ENCODE measurements at places on chromosomes 2 and 18. TPM values are rescaled to one million over a fixed set of nuclear protein-coding genes. Genes with fewer than 3 reads are reported as not detected.

Gene ZNF236
- polyA plus RNA-seq: 3.8 TPM

GRCh38 chr2:15730545-15731212 is 139.0 kb downstream of the DDX1 start:
- peak; percentile 32 for DNase-seq

- no peak for DNase-seq
Measured at GRCh38 chr2:71798266-71799012, 345.1 kb downstream of the DYSF start.

DNA sequence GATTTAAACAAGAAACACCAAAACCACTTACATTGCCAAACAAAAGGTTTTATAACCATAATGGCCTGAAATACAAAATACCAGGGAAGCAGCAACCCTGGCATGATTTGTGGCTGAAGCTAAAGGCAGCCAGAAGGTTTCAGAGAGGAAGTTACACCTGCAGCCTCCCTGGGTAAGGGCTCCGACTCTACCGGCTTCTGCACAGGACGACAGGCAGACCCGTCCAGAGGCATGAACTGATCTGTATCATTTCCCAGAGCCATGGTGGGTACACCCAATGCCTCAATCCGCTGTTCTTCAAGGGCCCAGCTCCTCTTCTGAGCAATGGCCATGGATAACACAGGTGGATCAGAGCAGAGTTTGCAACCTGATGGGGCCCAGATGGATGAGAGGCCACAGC is 71.6 kb downstream of the PXDN start:
- DNase-seq: no peak

GRCh38 chr18:75390854-75391253 is 36.6 kb downstream of the SMIM21 start:
- no peak for DNase-seq

Gene TTN
- polyA plus RNA-seq: not detected

DNA sequence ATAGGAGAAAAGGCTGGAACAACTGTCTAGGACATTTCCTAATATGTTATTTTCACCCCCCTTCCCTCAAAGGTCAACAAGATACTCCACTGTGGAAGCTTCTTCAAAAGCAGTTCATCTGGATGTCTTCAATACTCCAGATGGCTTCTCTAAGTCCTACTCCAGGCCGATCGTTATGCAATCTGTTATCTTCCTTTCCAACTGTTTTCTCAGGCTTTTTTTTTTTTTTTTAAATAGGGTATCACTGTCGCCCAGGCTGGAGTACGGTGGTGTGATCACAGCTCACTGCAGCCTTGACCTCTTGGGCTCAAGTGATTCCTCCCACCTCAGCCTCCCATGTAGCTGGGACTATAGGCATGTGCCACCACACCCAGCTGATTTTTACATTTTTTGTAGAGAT is 26.3 kb downstream of the ATP8B1 start:
- no peak for DNase-seq

- no peak for DNase-seq
Measured at GRCh38 chr2:238130111-238130695, 8.3 kb upstream of the KLHL30 start.

DNA sequence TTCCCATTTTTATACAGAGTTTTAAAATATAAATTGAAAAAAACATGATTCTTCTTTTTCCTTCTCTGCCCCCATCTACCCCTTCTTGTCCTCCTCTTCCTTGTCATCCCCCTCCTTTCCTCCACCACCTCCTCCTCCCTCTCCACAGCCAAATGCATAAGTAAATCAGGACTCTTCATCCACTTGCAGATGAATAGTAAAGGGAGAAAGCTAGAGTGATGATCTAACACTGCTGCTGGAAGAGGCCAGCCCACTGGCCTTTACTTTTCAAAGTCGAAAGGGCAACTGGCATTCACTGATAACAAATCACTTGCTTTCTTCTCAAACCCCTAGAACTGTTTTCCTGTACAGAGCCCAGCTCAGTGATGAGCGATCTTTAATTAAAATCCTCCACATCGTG is 205.8 kb downstream of the PDE1A start:
- peak; percentile 35 for DNase-seq

DNA sequence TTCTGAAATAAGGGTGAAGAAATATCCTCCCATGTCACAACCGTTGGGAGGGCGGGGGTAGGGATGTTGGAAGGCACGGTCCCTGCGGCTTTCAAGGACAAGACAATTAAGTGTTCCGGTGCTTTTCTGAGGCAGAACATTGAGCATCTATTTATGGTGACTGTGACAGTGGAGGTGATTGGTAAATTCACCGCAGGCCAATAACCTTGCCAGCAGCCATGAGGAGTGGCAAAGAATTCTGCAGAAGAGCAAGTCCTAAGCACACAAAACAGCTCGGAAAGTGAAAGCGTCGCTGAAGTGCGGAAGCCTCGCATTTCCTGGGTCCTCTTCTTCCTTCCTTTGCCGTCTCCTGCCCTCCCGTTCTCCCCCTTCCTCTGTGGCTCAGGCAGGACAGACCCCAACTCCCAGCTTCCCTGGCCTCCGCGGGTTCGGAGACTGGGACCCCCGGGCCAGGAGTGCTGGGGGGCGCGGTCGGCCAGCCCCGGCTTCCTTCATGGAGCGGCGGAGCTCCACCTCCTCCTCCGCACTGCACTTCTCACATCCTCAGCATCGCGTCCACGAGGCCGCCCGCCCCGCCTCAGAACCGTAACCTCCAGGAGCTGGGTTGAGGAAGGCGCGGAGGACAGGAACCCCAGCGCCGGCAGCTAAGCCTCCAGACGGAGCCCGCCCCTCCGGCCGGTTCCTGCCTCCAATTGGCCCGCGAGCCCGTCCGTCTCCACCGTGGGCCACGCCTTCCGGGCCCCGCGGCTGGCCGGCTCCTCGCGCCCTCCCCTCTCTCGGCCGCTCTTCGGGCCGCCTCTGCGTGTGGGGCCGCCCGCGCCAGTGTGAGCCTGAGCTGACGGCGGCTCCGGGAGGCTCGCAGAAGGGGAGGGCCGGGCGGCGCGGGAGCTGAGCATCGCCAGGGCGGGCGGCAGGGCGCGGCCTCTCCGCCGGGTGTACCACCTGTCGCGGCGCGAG is at the start of gene ME2:
Gene ME2, plus strand, starts transcription at position 774 of the 957 bp plus-strand sequence. CDS start 16,703 bp downstream, outside the sequence.
- DNase-seq: peak; percentile 95

DNA sequence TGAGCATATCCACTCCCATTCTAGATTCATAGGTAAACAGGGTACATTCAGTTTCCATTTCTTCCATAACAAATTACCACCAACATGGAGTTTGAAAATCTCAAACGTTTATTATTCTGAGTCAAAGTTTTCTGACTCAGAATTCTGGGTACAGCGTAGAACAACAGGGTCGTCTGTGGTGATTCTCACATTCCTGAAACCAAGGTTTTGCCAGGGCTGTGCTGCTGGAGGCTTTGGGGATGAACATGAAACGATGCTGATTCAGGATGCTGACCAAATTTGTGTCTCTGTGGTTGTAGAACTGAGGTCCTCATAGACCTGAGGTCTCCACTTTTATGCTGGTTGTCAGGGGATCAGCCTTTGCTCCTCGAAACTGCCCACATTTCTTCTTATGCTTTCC is 255.7 kb downstream of the DSEL start:
- DNase-seq: no peak

Gene PTCD3
- 33.8 TPM for polyA plus RNA-seq

DNA sequence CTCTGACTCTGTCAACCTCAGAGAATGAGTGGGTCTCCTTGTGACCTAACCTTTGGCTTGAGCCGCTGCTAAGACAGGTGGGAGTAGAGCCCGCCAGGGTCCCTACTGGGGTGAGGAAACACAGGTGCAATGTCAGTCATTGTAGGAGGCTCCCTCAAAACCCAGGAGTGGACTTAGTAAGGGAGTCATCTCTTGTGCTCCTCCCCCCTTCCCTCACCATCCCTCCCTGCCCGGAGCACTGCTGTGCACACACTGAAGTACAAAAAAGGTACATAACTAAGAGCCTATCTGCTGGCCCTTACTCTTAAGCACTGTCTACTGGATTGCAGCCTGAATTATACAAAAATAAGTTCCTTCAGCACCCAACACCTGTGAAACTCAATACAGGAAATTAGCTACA is 77.2 kb downstream of the MYO3B start:
- no peak for DNase-seq

GRCh38 chr2:240325016-240326007 is 110.2 kb upstream of the GPC1 start:
- DNase-seq: no peak

Gene PSD4
- 5.5 TPM for polyA plus RNA-seq

DNA sequence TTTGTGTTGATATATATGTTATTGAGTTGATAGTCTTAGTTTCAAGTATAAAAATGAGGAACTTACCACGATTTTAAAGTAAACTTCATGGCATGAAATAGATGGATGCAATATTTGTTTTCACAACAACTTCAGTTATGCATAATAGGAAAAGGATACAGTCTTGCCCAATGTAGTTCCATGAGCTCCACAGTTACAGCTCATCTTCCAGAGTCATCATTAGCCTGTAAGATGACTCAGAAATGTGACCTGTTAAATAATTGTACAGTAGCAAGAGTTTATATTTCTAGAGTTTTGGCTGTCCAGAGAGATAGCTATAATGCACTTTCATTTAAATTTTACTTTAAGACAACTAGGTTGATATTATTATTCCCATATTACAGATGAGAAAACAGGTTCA is 80.9 kb upstream of the ARHGAP28 start:
- DNase-seq: no peak

Gene EDAR
- polyA plus RNA-seq: not detected

- peak; percentile 28 for DNase-seq
Measured at GRCh38 chr2:25131567-25132298, 36.6 kb downstream of the POMC start.

DNA sequence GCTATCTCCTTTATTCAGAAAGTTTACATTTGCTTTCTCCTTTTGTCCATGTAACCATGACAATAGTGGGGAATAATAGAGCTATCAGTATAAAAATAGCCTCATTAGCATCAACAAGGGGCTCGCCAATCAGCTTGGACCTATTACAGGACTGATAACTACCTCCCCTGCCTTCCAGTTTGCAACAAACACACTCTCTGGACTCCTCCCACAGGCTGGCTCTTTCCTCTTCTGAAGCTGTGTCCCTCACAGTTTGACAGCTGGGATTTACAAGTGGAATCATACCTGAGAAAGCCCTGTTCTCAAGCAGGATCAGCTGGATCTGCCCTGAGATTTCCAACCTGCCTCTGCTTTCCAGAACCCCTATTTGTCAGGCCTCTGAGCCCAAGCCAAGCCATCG is 162.5 kb downstream of the GRB14 start:
- DNase-seq: peak; percentile 50

DNA sequence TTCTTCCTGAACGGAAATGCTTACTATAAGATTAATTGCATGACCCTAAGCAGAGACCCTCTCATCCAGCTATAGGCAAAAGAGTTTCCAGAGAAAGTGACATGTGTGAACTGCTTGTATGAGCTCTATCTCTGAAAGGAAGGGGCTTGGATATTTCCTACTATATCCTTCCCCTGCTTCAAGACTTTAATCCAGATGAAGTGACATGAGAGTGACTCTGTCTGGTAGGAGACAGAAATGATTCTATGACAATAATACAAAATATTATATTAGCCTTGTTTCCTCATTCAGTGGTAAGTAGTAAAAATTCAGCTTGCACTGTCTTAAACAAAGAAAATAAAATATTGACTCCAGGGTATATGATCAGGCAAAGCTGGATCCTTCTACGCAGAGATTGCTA is 37.5 kb downstream of the NABP1 start:
- no peak for DNase-seq

Gene TNFAIP6
- 0.85 TPM for polyA plus RNA-seq
